ENCODE measurements at places on chromosomes 4 and X.
A peak's percentile ranks its signal among the peaks of the same experiment; 100 is the strongest.

GRCh38 chr4:82481506-82481840, 51.1 kb downstream of the ENOPH1 start:
- DNase-seq = no peak

DNA sequence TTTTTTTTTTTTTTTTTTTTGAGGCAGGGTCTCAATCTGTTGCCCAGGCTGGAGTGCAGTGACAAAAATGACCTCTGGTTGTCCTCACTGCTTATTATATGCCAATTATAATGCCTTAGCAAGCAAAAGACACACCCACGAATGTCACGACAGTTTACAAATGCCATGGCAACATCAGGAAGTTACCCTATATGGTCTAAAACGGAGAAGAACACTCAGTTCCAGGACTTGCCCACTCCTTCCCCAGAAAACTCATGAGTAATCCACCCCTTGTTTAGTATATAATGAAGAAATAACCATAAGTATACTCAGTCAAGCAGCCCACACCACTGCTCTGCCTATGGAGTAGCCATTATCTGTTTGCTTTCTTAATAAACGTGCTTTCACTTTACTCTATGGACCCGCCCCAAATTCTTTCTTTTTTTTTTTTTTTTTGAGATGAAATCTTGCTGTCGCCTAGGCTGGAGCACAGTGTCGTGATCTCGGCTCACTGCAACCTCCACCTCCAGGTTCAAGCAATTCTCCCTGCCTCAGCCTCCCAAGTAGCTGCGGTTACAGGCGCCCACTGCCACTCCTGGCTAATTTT, 106.2 kb downstream of the SMIM20 start:
- peak; percentile 50 for DNase-seq

GRCh38 chr4:25970691-25971432, 56.8 kb downstream of the SMIM20 start:
- DNase-seq = no peak

DNA sequence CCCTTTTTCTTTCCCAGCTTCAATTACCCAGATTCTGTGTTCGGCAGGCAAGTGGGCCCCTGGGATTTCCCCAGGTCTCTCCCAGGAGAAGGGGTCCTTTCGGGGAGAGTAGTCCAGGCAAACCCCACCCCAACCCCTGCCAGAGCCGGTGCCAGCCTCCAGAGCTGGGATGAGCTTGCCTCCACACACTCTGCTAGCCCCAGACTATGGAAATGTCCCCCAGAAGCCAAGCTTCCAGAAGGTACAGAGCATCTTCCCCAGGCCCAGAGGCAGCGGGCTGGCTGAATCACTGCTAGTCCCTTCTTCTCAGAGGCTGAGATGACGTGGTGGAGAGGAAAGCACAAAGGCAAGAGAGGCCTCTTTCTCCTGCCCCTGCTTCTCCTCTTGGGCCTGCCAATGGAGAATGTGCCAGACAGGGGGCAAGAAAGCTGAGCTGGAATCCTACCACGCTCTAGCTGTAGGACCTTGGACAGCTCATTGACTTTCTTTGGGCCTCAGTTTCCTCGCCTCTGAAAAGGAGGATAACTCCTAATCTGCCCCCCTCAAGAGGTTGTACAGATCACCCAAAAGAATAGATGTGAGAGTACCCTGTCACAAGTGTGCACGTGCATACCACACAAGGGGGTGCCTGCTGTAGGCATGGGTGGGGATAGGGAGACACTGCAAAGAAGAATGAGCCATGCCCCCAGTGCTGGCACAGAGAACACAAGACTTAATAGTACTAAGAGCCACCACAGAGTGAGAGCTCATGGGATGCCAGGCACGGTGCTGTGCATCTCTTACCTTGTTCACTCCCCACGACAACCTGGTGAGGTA, 2.1 kb downstream of the SASH3 start:
- peak; percentile 66 for DNase-seq
